ENCODE measurements at places on chromosomes 16 and 17. TPM values are rescaled to one million over a fixed set of nuclear protein-coding genes. Genes with fewer than 3 reads are reported as not detected.

The KCNJ18 gene
- total RNA-seq: not detected

- no peak for DNase-seq
Observed at GRCh38 chr17:9169116-9169515, 147.8 kb downstream of the NTN1 start.

- no peak for DNase-seq
Observed at GRCh38 chr16:4303973-4304372, 11.9 kb upstream of the GLIS2 start.

DNA sequence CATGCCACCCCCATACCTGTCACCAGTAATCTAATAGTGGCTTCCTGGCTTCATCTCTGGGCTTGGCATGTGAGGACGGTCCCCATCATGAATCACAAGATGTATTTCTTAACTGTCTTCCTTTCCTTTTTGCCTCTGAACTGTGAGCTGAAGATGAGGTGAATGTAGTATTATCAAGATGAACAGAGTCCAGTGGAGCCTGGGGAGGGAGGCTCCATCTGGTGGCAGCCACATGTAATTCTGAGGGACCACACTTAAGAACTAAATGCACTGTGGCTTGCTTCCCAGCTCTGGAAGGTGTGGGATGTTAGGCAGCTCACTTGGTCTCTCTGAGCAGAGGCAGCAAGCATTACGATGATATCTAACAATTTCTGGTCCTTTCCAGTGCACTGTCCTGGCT, 354.9 kb upstream of the ASIC2 start:
- no peak for DNase-seq

DNA sequence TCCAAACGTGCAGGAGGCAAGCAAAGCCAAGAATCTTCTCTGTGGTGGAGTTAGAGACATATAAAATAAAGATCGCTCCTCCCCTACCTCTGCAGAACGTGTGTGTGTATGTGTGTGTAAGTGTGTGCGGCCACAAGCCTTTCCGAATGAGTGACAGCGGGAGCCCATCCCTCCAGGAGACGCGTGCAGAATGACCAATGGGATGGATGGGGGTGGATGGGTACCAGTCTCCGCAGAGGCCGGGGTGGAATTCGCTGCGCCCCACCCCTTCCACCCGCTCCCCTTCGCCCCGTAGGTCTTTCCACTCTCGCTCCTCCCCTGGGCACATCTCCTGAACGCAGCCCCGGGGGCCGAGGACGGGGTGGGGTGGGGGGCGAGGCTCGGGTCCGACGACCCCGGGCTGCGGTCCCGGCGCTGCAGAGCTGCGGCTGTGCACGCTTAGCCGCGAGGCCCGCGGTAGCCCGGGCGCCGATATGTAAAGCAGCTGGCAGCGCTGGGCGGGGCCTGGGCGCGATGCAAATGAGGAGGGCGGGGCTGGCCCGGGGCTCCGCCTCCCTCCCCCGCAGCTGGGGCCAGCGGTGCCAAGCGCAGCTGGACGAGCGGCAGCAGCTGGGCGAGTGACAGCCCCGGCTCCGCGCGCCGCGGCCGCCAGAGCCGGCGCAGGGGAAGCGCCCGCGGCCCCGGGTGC, at the start of gene PRKCB:
Gene PRKCB (plus strand): TSS at position 594 of the 688 bp plus-strand sequence.
- DNase-seq: peak; percentile 89

The FOXL1 gene
- total RNA-seq: not detected

DNA sequence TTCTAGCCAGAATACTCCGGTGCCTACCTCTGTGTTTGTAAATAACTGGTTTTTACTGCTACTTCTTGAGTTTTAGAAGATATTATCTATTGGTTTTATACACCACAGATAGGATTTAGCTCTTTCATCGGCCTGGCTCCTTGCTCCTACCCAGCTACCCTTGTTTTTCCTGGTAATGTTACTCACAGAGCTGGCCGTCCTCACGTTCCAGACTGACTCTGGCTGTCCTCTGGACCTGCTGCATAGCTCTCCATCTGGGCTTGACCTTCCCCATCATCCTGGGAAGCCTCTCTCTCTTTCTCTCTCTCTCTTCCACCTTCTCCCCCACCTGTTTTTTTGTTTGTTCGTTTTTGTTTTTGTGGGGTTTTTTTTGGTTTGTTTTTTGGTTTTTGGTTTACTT, 51.5 kb downstream of the MPRIP start:
- no peak for DNase-seq

GRCh38 chr16:48383877-48384519, 1.2 kb downstream of the SIAH1 start:
- DNase-seq: no peak

The CD300LB gene
- 0.19 TPM for total RNA-seq

All from CD4-positive, alpha-beta memory T cell (primary cell).